ENCODE measurements at places on chromosomes 16 and 17.

- no peak for DNase-seq
Measured at GRCh38 chr17:71558901-71559300, 561.9 kb upstream of the SOX9 start.

DNA sequence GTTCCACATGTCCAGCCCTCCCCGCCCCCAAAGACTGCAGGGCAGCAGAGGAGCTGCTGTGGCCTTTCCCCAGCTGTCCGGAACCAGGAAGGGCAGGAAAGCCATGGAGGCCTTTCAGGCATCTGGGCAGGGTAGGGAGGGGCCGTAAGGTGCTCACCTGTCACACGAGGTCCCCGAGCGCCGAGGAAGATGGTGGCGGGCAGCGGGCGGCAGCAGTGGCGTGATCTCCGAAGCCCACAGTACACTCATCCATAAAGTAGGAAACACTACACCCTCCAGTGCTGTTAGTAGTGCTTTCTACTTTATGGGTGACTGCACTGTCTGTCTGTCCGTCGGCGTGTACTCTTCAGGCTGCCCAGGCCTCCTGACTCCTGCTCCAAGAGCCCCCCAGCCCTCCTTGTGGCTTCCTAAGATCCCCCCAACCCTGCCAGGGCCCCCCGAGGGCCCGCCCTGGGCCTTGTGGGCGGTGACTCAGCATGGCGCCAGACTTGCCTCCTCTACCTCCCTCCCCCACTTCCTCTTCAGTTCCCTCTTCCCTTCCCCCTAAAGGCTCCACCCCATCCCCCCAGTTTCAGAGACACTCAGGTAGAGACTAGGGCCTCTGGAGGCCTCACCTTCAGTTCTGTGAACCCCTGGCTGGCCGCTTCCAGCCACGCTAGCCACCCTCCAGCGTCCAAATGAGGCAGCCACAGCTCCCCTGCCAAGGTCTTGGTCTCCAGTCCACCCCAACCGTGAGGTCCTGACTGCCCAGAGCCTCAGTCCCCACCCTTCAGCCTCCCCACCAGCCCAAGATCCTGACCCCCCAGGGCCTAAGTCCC lies 2.6 kb upstream of the TSPOAP1 start:
- no peak for DNase-seq

- DNase-seq = no peak
Measured at GRCh38 chr17:44236444-44236991, 17.0 kb upstream of the UBTF start.

DNA sequence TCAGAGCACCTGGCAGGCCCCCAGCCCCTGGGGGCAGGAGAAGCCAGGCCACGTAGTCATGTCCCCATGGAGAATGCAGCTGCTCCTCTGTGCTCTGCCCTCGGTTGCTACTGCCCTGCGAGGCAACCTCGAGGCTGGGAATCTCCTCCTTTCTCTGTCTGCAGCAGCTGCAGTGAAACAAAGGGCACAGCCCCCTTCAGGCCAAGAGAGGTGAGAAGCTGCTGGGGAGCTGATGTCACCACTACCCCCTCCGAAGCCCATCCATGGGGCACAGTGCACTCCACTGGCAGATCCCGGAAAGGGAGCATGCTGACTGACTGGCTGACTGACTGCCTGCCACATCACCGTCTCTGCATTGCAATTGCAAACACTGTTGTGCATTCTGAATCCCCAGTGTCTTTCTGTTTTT lies 103.7 kb downstream of the GRIN2A start:
- DNase-seq = no peak

GRCh38 chr16:54847207-54847606 lies 83.5 kb upstream of the IRX5 start:
- DNase-seq = no peak

- DNase-seq = no peak
Measured at GRCh38 chr16:75229172-75230031, 10.6 kb downstream of the CTRB1 start.

- no peak for DNase-seq
Measured at GRCh38 chr17:7982666-7983065, 19.7 kb upstream of the GUCY2D start.

DNA sequence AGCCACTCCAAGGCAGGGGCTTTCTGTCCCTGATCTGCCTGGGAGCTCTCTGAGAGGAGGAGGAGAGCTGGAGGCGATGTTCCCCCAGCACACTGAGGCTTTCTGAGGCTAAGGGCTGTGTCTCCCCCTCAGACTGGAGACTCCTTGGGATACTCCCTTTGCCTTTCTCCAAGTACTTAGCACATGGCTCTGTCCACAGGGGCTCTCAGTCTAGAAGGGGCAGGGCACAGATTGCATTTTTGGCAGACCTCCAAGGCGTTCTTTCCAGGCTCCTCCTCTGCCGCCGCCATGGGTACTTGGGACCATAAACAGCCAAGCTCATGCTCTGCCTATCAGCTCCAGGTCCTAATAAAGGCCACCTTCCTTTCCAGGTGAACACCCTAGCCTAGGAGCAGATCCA lies 1.8 kb upstream of the GIP start:
- DNase-seq = no peak

DNA sequence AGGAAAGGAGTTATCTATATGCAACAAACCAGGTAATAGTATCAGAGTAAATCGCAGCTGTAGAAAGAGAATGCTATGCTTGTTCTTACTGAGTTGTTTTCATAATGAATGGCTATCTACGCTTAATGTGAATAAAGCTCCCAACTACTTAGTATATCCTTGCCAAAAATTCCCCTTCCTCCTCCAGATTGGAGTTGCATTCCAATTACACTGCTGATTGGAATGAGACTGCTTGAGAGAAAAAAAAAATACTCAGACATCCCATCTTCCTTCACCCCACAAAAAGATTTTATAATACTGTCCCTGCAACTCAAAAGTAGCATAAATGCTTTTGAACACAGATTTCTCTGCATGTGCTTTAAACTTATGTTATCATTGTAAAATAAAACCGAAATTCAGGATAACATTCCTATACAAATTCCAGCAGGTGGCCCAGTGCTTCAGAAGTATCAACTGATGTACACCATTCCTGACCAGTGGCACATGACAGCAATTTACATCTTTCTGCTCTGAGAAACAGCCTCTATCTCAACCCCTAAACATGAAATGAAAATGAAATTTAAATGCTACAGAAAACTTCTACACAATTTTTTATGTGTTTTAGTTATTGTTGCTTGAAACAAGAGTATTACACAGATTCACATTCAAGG lies 47.0 kb downstream of the SMURF2 start:
- no peak for DNase-seq

DNA sequence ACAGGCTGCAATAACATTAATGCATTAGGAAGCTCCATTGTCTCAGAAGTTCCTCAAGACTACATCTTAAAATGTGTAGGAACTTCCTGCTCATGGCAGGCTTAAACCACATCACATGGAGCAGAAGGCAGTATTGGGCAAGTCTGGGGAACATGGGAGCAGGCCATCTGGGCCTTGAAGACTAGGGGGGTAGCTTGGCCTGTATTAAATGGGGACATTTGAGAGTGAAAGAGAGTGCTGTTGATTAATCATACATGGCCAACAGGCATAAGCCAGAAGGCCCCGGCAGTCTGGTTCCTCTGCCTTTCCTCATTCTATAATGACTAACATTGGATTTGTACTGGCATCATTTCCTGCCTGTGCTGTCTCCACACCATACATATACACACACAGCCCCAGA lies 25.2 kb upstream of the SLC5A11 start:
- no peak for DNase-seq

GRCh38 chr16:10761373-10761772 lies 17.7 kb downstream of the NUBP1 start:
- no peak for DNase-seq

- DNase-seq = no peak
Measured at GRCh38 chr17:57016071-57016763, 38.3 kb downstream of the SCPEP1 start.

- DNase-seq = no peak
Measured at GRCh38 chr16:50637716-50638602, 43.2 kb downstream of the SNX20 start.

DNA sequence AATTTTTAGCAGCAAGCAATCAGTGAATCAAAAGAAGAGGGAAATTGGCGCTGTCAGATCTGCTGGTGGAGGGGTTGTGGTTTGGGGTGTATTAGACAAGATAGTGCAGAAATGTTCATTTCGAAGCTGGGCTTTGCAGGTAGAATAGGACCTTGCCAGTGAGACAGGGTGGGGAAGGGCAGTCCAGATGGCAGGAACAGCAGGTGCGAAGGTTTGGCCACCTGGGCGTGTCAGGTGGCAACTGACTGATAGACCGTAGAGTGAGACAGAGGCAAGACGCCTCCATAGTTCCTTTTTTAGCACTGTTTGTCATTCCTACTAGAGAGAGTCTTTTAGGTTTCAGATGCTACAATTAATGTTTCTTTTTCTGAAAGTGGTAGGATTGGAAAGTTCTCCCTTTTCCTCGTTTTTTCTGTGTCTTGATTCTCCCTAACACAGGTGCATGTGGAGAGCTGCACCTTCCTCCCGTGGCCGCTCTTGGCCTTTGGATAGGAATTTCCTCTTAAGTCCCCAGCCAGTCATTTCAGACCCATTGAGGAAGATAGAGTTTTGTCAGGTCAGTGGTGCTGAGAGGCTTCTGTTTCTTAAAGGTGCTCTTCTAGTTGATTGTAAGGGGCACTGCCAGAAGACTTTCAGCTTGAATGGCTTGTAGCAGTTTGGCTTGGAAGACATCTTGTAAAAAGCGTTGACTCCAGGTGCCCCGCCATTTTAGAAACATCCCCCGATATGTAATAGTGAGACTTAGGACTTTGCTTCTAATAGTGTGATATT lies 315.6 kb downstream of the SNX29 start:
- DNase-seq = no peak

DNA sequence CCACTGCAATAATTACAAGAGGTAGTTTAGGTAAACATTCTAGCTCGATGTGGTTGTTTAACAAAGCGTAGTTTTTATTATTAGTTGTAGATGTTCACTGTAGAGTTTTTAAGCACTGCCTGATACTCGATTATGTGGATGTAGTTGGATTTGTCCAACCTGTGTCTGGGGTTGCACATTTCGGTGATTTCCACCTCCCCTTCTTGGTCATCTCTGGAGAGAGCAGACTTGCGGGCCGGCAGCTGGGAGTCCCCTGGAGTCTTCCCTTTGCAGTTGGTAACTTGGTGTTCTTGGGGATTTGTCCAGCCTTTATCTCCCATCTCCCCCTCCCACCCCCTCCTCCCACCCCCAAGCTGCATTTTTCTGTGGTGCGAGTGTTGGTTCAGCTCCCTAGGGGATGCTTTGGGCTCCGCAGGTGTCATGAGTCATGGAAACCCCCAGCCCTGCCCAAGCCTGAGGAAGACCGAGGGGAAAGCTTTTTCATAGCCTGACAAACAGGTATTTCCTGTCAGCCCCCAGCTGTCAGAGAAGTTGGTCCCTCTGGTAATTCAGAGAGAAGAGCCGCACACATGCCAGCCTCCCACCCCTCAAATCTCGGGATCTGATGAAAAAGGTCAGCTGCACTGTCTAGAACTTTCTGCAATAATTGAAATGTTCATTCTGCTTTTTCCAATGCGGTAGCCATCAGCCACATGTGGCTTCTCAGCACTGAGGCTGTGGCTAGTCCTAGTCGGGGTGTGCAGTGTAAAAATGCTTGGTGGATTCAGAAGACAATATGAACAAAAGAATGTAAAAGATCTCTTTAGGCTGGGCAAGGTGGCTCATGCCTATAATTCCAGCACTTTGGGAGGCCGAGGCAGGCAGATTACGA lies 50.3 kb downstream of the KSR1 start:
- DNase-seq = no peak

- DNase-seq = no peak
Measured at GRCh38 chr17:27558842-27559505, 72.0 kb upstream of the LGALS9 start.

GRCh38 chr17:82623707-82624106 lies 24.5 kb downstream of the WDR45B start:
- no peak for DNase-seq

GRCh38 chr17:1002771-1003555 lies 6.0 kb downstream of the TIMM22 start:
- DNase-seq = no peak

- no peak for DNase-seq
Measured at GRCh38 chr16:65213866-65214595, 92.2 kb upstream of the CDH11 start.

- no peak for DNase-seq
Measured at GRCh38 chr16:80161799-80162739, 378.7 kb upstream of the DYNLRB2 start.

- DNase-seq = no peak
Measured at GRCh38 chr16:86086471-86086870, 187.5 kb downstream of the IRF8 start.

GRCh38 chr17:74852237-74853047 lies 7.2 kb downstream of the GRIN2C start:
- DNase-seq = peak; percentile 66

- no peak for DNase-seq
Measured at GRCh38 chr16:27347930-27348685, 34.3 kb downstream of the IL4R start.

DNA sequence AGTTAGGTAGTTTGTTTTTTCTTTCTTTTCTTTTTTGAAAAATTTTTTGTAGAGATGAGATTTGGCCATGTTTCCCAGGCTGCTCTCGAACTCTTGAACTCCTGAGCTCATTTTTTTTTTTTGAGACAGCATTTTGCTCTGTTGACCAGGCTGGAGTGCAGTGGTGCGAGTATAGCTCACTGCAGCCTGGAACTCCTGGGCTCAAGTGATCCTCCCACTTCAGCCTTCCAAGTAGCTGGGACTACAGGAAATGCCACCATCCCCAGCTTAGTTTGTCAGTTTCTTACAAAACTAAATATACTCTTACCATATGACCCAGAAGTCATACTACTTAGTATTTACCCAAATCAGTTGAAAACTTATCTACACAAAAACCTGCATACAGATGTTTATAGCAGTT lies 14.4 kb upstream of the FBXO47 start:
- DNase-seq = no peak

DNA sequence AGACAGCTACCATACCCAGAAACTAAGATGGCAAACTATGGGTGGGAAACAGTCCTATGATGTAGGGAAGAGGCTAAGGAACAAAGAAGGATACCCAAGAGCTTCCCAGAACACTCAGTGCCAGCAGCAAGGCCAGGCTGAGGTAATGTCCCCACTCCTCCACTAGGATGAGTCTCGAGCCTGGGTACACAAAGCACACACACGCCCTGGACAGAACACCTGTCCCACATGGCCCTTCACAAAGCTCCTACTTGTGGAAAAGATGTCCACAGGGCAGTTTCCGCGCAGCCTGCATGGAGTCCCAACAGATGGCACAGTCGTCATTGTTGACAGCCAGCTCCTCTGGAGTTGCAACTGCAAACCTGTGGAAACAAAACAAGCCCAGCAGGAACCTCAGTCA lies 23.9 kb downstream of the AMFR start:
- DNase-seq = no peak

GRCh38 chr16:15810411-15810810 lies 46.4 kb downstream of the MYH11 start:
- DNase-seq = no peak

Data from CD4-positive, alpha-beta T cell (primary cell).